ENCODE measurements at places on chromosomes 7 and 10.

- H3K27ac ChIP-seq, result no peak overlapping the region
- no peak for DNase-seq
- peaks cover 2% of the 10 kb centered on the region for H3K4me1 ChIP-seq
Measured at GRCh38 chr7:80244206-80244916, 109.7 kb downstream of the GNAI1 start.

DNA sequence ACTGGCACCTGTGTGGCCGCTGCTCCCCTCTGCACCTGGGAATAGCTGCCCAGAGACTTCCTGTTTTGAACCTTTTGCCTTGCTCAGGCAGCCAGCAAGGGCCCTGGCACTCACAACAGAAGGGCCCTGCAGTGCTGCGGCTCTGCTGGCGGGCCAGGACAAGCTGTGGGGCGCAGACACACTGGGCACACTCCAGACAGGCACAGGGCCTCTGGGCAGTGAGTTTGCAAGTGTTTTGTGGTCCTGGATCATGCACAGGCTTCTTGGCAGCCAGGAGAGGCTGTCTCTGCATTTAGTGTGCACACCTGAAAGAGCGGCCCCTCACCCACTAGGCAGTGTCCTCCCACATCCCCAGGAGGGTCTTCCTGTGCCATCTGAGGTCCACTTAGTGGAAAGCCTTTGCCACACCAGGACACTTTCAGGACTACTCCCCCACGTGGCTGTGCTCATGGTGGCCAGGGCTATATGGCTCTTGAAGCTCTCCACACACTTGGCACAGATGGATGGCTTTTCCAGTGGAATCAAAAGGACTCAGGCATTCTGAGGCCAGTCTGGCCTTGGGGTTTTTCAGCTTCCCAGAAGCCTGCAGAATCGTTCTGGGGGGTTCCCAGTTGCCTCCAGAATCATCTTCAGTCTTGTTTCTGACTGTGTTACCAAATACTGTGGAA, 5.0 kb upstream of the ATP6V0E2 start:
- H3K27ac ChIP-seq, result no peak overlapping the region
- no peak overlapping the region for H3K4me3 ChIP-seq
- no peaks in the 10 kb centered on the region for H3K4me1 ChIP-seq
- DNase-seq, result no peak
- peaks cover 10% of the 10 kb centered on the region for H3K36me3 ChIP-seq

- no peaks in the 10 kb centered on the region for H3K27me3 ChIP-seq
- H3K4me3 ChIP-seq, result no peak overlapping the region
- no peaks in the 10 kb centered on the region for H3K36me3 ChIP-seq
- H3K27ac ChIP-seq, result no peak overlapping the region
- peaks cover 19% of the 10 kb centered on the region for H3K4me1 ChIP-seq
Measured at GRCh38 chr7:127954357-127954748, 76.9 kb downstream of the LRRC4 start.

- H3K36me3 ChIP-seq, result no peaks in the 10 kb centered on the region
- no peak overlapping the region for H3K4me3 ChIP-seq
- H3K27me3 ChIP-seq, result no peaks in the 10 kb centered on the region
- no peak for DNase-seq
- H3K27ac ChIP-seq, result no peak overlapping the region
Measured at GRCh38 chr10:19788075-19788686, 28.1 kb upstream of the PLXDC2 start.

DNA sequence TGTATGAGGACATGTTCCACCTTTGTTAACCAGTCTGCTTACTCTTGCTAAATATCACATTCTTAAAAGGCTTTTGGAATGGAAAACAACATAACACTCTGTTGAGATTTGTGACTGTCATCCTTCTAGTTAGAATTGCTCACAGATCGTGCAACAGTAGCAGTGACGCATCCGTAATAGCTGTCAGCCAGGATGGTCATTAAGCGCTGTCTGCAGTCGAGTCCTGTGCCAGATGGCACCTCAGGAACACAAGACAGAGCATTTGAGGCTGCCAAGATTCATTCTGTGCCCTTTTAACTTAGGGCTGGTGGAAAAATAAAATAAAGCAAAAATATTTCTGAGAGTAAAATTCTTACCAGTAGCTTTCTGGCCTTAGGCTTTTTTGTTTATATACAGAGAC, 348.6 kb downstream of the ANKRD7 start:
- DNase-seq, result no peak
- no peaks in the 10 kb centered on the region for H3K27me3 ChIP-seq
- H3K4me3 ChIP-seq, result no peak overlapping the region

- H3K4me3 ChIP-seq, result no peak overlapping the region
- no peaks in the 10 kb centered on the region for H3K4me1 ChIP-seq
- H3K36me3 ChIP-seq, result no peaks in the 10 kb centered on the region
- H3K27ac ChIP-seq, result no peak overlapping the region
Measured at GRCh38 chr7:28785041-28785995, 172.8 kb downstream of the TRIL start.

- H3K4me1 ChIP-seq, result no peaks in the 10 kb centered on the region
- no peaks in the 10 kb centered on the region for H3K27me3 ChIP-seq
- H3K36me3 ChIP-seq, result no peaks in the 10 kb centered on the region
- no peak for DNase-seq
- no peak overlapping the region for H3K27ac ChIP-seq
Measured at GRCh38 chr10:48273741-48274140, 755 bp downstream of the FRMPD2 start.

DNA sequence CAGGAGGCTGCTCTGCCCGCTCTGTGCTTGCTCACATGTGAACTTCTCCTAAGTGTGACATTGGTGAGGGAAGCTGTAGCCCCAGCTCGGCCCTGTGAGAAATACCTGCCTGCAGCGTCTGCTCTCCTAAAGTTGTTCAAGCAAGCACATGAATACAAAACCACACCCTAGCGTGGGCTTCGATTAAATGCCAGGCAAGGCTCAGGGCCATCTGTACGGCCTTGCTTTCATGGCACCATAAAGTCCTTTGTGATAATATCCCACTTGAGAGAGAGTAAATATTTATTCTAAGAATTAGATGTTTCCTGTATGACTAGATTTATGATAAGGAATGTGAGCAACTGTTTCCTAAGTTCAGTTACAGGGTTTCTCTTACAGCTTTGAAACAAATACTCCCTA, 262.8 kb upstream of the KLF14 start:
- no peaks in the 10 kb centered on the region for H3K27me3 ChIP-seq
- no peak overlapping the region for H3K4me3 ChIP-seq
- DNase-seq, result no peak
- H3K4me1 ChIP-seq, result peaks cover 11% of the 10 kb centered on the region
- H3K27ac ChIP-seq, result no peak overlapping the region

DNA sequence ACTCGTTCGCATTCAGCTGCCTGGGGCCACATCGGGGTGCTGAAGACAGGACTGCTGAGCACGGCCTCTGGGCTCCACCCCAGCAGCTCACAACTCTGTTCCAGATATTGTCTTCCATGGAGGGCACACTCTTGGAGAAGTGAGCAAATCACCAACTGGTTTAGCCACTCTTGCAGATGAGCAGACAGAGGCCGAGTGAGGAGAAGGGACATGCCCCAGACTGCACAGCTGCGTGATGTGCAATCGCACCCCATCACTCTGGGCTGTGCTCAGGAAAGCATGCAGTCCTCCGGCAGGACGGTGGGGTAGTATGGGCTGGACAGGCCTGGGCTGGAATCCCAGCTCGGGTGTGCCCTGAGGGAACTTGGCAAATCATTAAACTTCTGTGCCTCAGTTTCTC, 111.6 kb downstream of the FAM53B start:
- no peaks in the 10 kb centered on the region for H3K36me3 ChIP-seq
- no peak overlapping the region for H3K4me3 ChIP-seq
- no peaks in the 10 kb centered on the region for H3K27me3 ChIP-seq
- H3K27ac ChIP-seq, result no peak overlapping the region
- H3K4me1 ChIP-seq, result peaks cover 20% of the 10 kb centered on the region

GRCh38 chr10:113230011-113230610, 280.1 kb downstream of the TCF7L2 start:
- no peak overlapping the region for H3K4me3 ChIP-seq
- H3K27ac ChIP-seq, result no peak overlapping the region
- no peaks in the 10 kb centered on the region for H3K36me3 ChIP-seq
- no peak for DNase-seq
- H3K4me1 ChIP-seq, result no peaks in the 10 kb centered on the region

DNA sequence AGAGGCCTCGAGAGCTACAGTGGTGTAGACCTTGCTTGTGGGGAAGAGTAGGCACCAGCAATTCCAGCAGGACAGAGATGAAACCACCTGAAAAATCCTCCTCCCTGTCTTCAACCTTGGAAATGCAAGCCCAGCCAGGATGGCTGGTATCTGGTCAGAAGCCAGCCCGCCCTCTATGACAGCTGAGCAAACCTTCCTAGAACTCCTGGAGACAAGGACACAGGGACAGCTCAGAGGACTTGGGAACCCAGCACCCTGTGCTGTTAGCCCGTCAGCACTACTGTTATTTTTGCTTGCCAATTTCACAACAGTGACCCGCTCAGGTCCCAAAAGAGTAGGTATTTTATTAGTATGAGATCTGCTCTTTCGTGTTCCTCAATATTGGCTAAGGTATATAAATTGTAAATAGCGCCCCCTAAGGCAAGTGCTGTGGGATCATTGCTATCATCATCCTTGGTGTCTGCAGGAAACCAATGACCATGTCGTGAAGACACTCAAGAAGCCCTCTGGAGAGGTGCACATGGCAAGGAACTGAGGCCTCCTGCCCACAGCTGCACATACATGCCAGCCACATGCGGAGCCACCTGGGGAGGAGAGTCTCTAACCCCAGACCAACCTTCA, 156.5 kb upstream of the CHST15 start:
- no peak overlapping the region for H3K4me3 ChIP-seq
- no peaks in the 10 kb centered on the region for H3K36me3 ChIP-seq
- H3K4me1 ChIP-seq, result no peaks in the 10 kb centered on the region
- H3K27ac ChIP-seq, result no peak overlapping the region
- no peaks in the 10 kb centered on the region for H3K27me3 ChIP-seq
- DNase-seq, result no peak

- H3K27me3 ChIP-seq, result no peaks in the 10 kb centered on the region
- H3K36me3 ChIP-seq, result no peaks in the 10 kb centered on the region
- no peak overlapping the region for H3K4me3 ChIP-seq
- H3K27ac ChIP-seq, result no peak overlapping the region
Measured at GRCh38 chr10:88592381-88592780, 5.8 kb downstream of the LIPJ start.

- no peak overlapping the region for H3K27ac ChIP-seq
- no peaks in the 10 kb centered on the region for H3K4me1 ChIP-seq
- DNase-seq, result no peak
- no peak overlapping the region for H3K4me3 ChIP-seq
Measured at GRCh38 chr7:90412458-90413184, 9.4 kb downstream of the CLDN12 start.

DNA sequence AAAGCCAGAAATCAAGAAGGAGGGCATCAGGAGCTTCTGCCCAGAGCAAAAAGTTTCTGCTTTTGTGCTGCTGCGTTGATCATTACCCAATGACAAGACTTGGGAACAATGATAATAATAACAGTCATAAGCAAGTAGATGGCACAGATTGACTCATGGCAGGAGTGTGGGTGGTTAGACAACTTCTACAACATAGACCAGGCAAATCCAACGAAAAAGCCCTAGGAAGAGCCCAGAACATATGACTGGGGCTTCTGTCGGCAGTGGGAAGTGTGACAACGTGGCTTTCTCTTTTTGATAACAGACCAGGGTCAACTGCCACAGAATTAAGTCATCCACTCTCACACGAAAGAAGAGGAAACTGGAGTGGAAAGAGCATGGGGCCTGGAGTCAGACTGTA, 85.4 kb upstream of the TRIL start:
- H3K27me3 ChIP-seq, result no peaks in the 10 kb centered on the region
- H3K36me3 ChIP-seq, result no peaks in the 10 kb centered on the region
- peaks cover 8% of the 10 kb centered on the region for H3K4me1 ChIP-seq
- no peak for DNase-seq
- H3K27ac ChIP-seq, result no peak overlapping the region
- no peak overlapping the region for H3K4me3 ChIP-seq

GRCh38 chr7:26588511-26588910, 275.9 kb downstream of the SKAP2 start:
- no peaks in the 10 kb centered on the region for H3K36me3 ChIP-seq
- H3K27ac ChIP-seq, result no peak overlapping the region
- no peak for DNase-seq
- no peaks in the 10 kb centered on the region for H3K4me1 ChIP-seq
- no peak overlapping the region for H3K4me3 ChIP-seq
- H3K27me3 ChIP-seq, result no peaks in the 10 kb centered on the region

DNA sequence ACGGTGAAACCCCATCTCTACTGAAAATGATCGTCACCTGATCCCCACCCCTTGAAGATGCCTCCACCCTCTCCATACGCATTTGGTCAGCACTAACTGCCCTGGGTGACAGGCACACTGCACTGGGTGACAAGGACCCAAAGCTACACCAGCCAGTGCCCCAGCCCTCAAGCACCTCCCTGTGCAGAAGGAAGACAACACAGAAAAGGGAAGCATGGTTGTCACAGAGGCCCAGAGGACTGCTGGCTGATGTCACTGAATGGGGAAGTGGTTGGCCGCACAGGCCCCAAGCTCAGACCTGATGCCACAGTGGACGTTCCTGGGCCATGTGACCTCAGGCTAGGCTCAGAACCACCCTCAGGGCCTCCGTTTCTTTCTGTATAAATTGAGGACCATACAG, 4.2 kb upstream of the PILRA start:
- peak overlapping the region; percentile 55 for H3K27ac ChIP-seq
- no peaks in the 10 kb centered on the region for H3K4me1 ChIP-seq
- no peak for DNase-seq
- H3K4me3 ChIP-seq, result no peak overlapping the region

Data from lung (tissue), 17 donors.